Hippocampal formation (tissue), 2 donors: ENCODE measurements at places on chromosomes 16 and 17.

- DNase-seq = no peak
These were observed 40.9 kb downstream of the PIK3R5 start for GRCh38 chr17:8924595-8924994.

- DNase-seq = peak; percentile 57
These were observed 122.4 kb upstream of the NLRP1 start for GRCh38 chr17:5706577-5707210.

GRCh38 chr17:17785407-17785806, 51.4 kb downstream of the SREBF1 start:
- DNase-seq = no peak

DNA sequence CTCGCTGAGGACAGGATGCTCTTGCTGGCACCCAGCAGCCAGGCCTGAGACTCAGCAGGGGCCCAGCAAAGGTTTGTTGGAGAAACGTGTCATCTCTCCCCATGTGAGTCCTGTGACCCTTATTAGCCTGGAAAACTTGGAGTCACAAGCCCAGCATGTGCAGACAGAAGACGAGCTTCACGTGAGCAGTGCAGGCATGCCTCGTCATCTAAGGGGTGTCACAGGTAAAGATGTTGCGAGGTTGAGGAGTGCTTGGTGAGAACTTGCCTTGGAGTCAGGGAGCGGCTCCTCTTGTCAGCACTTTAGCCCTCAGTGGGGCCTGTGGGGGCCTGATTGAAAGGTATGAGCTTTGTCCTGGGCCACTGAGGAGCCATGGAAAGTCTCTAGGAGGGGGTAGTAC, 2.1 kb upstream of the CTRL start:
- no peak for DNase-seq

DNA sequence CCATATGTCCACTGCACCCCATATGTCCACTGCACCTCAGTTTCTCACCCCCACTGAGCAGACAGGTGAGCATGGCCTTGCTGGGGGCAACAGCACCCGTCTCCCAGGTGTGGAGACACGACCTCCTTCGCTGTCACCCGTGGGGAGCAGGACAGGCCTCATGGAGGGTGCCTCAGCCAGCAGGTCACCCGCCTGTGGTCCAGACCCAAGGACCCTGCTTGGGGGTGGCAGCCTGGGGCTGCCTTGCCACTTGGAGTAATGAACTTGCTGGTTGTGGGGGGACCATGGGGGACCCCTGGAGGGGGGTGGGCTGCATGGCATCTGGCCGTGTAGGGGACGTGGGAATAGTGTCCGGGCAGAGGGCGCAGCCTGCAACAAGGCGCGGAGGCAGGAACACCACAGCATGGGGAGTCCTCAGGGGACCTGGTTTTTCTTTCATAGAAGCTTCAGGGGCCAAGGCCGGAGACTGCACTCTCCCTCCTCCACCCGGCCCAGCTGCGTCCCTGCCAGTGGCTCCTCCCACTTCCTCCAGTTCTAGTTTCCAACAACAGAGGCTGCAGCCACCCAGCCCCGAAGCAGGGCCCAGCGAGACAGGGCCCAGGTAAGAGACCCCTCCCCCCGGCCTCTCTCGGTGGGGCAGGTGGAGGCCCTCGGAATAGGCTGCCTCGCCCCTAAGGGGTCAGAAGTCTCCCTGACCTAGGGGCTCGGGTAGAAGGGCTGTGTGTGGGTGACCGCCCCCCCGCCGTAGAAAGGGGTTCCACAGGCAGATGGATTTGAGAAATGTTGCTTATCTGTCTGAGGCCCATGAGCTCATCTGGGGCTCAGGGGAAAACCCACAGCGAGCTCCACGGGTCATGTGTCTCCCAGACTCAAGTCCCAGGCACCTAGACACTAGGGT, at the start of gene NHLRC4:
Gene NHLRC4 (plus strand): TSS at position 531 of the 898 bp plus-strand sequence. CDS start 1,043 bp downstream, outside the sequence.
- DNase-seq = no peak

DNA sequence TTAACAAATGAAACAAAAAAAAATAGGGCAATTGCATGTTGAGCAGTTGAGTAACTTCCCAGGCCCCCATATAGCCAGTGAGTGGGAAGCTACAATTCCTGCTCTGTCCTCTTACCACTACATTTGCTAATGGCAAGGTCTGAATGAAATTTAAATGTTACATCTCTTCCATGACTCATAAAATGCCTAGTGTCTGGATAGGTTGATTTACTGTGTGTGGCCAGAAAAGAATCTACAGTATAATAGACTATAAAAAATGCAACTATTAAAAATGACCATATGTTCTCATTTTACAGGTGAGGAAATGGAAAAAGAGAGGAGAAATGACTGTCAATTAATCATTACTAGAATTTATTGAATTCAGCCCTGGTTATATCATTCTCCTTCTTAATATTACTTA, 1199.3 kb downstream of the CDH11 start:
- DNase-seq = no peak

DNA sequence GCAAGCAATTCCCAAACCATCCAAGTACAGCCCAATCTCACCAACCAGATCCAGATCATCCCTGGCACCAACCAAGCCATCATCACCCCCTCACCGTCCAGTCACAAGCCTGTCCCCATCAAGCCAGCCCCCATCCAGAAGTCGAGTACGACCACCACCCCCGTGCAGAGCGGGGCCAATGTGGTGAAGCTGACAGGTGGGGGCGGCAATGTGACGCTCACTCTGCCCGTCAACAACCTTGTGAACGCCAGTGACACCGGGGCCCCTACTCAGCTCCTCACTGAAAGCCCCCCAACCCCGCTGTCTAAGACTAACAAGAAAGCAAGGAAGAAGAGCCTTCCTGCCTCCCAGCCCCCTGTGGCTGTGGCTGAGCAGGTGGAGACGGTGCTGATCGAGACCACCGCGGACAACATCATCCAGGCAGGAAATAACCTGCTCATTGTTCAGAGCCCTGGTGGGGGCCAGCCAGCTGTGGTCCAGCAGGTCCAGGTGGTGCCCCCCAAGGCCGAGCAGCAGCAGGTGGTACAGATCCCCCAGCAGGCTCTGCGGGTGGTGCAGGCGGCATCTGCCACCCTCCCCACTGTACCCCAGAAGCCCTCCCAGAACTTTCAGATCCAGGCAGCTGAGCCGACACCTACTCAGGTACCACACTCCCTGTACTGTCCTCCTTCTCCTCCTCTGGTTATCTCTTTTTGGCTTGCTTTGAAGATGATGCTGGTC, 20.6 kb downstream of the SP2 start:
- DNase-seq = no peak

DNA sequence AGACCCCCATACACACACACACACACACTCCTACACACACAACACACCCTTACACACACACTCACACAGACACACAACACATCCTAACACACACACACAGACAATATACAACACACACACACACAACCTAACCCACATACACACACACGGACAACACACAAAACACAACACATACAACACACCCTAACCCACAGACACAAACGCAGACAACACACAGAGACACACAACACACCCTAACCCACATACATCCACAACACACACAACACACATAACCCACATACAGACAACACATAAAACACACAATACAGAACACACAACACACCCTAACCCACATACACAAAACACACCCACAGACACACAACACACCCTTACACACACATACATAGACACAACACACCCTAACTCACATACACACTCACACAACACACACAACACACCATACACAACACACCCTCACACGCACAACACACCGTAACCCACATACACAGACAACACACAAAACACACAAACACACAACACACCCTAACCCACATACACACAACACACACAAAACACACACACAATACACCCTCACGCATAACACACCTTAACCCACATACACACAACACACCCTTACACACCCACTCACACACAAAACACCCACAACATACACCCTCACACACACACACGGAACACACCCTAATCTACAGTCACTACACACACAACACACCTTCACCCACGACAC, 4.4 kb downstream of the ASGR1 start:
- DNase-seq = no peak

GRCh38 chr16:78122774-78123315, 23.4 kb downstream of the WWOX start:
- DNase-seq = peak; percentile 14

DNA sequence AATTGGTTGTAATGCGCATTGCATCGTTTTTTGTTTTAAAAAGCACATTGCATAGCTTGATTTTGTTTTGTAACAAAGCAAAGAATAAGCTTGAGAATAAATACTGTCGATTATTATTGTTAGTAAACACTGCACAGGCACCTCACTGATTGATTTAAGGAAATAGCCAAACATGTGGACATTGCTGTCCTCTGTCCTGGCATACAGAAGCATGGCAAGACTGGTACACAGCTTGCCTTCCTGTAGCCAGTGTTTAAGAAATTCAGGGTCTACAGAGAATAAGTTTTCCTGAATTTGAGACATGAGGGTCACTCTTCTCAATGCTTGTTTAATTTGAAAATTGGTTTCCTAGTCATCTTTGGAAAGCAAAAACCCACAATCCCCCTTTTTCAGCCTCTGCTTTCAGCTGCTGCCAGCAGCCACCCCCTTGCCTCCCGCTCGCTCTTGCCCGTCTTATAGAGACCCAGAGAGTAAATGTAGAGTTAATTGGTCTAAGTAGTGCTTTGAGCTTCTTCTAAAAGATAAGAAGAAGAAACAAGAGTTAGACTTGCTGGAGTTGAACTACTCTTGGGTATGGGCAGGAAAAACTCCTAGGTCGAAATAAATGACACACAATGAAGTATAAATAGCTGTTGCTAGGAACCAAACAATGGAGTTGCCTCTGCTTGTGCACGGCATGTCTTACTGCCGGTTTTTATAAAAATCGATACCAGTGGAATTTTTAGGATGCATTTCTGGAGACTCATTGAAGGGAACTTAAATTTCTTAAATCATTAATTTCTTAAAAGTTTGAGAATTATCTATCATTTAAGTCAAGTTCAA, 116.6 kb downstream of the MRTFB start:
- DNase-seq = no peak

- no peak for DNase-seq
These were observed 15.9 kb upstream of the ZNF629 start for GRCh38 chr16:30802936-30803335.

GRCh38 chr16:20707461-20707860, 10.0 kb upstream of the ACSM1 start:
- DNase-seq = no peak

GRCh38 chr17:8079291-8080207, 8.0 kb downstream of the ALOX12B start:
- peak; percentile 29 for DNase-seq
